ENCODE measurements at places on chromosomes 6 and 20.

- no peak for DNase-seq
These were observed 8.5 kb upstream of the GDF5 start for GRCh38 chr20:35446356-35447078.

DNA sequence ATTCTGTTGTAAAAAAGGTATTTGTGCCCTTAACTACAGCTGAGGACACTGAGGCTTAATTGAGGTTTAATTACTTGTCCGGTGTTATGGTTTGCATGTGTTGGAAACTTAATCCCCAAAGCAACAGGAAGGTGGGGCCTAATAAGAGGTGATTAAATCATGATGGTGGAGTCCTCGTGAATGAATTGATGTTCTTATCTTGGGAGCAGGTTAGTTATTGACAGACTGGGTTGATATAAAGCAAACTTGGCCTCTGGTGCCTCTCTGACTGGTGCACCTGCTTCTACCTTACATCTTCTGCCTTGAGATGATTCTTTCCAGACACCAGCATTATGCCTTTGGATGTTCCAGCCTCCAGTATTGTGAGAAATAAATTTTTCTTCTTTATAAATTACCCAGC, 306.5 kb upstream of the HS3ST5 start:
- no peak for DNase-seq

GRCh38 chr6:154318721-154319120, 37.9 kb downstream of the IPCEF1 start:
- no peak for DNase-seq

DNA sequence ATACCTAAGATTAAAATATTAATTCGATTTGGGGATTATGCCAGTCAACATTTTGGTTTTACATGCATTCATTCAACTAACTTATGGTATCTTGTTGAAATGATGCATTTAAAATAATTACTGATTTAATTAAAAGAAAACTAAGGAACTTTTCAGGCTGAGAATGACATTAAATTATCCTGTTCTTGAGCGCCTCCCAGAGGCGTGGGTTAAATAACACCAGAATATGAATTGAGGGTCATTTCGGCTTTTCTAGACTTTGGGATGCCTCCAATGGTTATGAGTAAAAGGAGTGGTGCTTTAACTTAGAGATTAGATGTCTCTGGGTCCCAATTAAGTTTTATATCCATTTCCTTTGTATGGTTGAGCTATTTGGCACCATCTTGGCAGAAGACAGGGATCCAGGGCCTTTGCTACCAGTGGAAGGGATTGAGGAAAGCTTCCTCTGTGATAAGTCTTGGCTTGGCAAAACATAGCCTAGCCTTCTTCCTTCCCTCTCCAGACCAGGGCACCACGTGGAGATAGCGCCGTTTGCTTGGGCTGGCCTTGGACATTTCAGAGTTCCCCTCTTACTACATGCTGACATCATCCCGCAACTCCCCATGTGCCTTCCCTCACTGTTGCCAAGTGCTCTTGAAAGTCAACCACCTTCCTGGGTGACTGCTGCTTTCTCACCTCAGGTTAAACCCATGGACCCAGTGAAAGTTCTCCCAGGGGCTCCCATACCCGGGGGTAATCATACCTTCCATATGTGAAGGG, 28.7 kb downstream of the GNAS start:
- no peak for DNase-seq

Measured in mesendoderm (in vitro differentiated cells).